ENCODE measurements at places on chromosomes 6 and 20.

DNA sequence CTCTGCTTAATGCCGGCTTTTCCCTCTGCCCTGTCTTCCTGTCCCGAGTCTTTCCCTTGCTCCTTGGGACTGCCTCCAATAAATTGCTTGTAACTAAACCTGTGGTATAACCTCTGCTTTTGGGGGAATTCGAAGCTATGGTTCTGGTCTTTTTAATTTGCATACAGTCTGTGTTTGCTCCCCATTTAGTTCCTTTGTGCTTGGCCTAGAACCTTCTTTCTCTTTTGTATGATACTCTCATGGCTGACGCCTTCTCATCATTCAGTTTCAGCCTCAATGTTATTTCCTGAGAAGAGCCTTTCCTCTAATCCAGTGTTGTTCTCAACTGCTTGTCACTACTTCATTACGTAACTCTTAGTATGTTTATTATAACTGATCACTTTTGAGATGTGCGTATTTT is 248.0 kb downstream of the PHF3 start:
- no peak for DNase-seq

DNA sequence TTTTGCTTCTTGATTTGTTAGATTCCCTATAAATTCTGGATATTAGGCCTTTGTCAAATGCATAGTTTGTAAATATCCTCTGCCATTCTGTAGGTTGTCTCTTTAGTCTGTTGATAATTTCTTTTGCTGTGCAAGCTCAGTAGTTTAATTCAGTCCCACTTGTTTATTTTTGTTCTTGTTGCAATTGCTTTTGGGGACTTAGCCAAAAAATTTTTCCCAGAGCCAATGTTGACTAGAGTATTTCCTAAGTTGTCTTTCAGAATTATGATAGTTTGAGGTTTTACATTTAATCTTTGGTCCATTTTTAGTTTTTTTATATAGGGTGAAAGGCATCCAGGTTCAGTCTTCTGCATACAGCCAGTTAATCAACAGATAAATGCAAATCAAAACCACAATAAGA is 96.0 kb downstream of the PRKN start:
- no peak for DNase-seq

- DNase-seq: no peak
These were observed 51.7 kb downstream of the MYH7B start for GRCh38 chr20:35007413-35007812.

GRCh38 chr20:40689943-40690835 is 1.2 kb upstream of the MAFB start:
- peak; percentile 97 for DNase-seq

- no peak for DNase-seq
These were observed 24.5 kb downstream of the REPS1 start for GRCh38 chr6:138963531-138963930.

GRCh38 chr6:20719980-20720379 is 185.7 kb downstream of the CDKAL1 start:
- DNase-seq: no peak

DNA sequence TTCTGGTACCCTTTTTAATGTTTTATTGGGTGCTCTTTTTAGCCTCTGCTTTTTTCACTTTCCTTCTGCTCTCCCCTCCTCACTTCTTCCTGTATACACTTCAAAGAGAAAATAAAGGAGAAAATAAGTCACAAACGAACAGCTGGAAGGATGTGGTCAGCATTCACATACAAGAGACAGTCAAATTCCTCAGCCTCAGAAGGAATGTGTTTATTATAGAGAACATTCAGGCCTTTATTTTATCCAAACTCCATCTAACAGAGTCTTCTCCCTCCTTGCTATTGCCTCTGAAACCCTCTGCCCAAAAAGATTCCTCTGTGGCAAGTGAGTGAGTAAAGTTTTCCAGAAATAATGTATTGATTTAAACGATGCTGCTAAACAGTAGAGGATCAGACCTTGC is 490.4 kb downstream of the FRK start:
- no peak for DNase-seq

DNA sequence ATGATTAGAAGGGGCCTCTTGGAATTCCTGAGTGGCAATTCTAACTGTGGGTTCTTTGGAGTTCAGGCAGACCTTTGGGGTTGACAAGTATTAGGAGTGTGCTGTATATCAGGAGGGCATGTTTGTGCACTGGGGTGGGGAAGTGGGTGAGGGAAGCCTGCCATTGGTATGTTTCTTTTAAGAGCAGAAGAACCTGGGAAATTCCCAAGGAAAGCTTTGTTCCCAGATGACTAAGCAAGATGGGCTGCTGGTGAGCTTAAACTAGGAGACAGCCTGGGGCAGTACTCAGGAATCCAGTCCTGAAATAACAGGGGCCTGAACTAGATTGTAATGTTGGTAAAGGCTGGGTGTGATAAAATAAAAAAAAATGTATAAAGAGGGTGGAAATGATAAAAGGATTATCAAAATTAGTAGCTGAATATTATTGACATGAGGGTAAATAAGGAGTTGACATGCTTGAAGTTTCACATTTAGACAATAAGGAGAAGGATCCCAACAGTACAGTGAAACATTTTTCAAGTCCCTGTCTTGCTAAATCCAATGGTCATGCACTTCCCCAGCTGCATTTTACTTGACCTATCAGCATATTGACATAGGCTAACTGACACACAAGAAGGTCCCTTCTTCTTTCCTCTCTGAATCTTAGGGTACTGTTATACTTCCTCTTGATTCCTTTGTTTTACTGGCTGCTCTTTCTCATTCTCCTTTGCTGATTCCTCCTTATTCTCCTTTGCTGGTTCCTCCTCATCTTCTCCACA is 18.4 kb upstream of the IFNGR1 start:
- DNase-seq: no peak

GRCh38 chr20:25276533-25277050 is 28.7 kb downstream of the PYGB start:
- DNase-seq: no peak

GRCh38 chr6:32190054-32190851 is at the start of gene PBX2:
TSS of gene PBX2 (minus strand) at chr6:32190202. CDS start at chr6:32189915, 287 bp downstream.
- peak; percentile 98 for DNase-seq

GRCh38 chr20:3283222-3283820 is 44.3 kb upstream of the SLC4A11 start:
- DNase-seq: no peak

- no peak for DNase-seq
These were observed 202.7 kb downstream of the MAFB start for GRCh38 chr20:40486297-40486696.

- DNase-seq: peak; percentile 32
These were observed 27.4 kb downstream of the CBLN4 start for GRCh38 chr20:55977690-55978459.

DNA sequence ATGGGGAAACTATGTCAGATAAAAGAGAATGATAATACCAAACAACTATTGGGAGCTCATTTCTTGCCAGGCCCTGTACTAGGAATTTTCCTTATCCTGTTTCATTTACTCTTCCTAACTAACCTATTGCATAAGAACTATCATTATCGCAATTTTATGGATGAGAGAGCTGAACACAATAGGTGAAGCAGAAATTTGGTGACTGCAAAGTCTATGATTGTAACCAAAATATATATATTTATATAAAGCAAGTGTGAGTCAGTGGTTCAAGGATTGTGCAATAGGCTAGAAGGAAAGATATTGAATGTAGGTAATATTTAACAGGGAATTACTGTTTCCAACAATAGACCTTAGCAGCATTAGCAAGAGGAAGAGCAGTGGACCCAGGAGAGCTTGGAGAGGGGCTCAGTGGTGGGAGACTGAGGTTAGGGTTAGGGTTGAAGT is 181.1 kb upstream of the TENT5A start:
- DNase-seq: no peak

Data from muscle of leg (tissue), 16 donors.